ENCODE measurements at places on chromosomes 3 and 15.

DNA sequence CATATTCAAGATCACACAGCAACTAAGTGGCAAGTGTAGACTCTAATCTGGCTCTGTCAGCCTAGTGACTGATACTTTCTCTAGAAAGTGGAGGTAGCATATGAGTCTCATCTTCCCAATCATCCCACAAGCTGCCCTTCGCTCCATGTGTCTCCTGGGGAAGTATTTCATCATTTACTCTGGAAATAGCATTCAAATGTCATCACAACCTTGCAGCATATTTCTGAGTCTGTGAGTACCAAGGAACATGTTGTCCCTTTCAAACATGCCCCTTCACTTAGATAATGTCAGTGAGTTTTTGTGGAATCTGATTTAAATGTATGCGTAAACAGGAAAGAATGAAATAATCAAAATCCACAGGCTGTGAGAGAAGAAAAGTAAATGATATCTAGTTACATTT, 322.9 kb downstream of the SLC9A9 start:
- no peak for DNase-seq

DNA sequence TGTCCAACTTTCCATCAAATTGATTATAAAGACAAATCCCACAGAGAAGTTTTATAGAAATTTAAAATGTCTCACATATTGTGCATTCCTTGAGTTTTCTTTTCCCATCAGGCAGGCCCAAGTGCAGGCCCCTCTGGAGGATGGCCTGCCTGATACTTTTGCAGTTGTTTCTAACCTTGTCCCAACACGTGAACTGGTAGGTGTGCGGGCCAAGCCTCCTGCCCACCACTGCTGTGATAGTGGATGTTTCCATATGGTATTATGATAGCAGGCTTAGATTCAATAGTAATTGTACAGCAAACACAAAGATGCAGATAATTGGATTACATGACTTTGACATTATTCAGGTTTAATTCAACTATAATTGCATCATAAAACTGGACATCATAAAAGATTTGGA, 1.4 kb downstream of the P2RY12 start:
- no peak for DNase-seq

DNA sequence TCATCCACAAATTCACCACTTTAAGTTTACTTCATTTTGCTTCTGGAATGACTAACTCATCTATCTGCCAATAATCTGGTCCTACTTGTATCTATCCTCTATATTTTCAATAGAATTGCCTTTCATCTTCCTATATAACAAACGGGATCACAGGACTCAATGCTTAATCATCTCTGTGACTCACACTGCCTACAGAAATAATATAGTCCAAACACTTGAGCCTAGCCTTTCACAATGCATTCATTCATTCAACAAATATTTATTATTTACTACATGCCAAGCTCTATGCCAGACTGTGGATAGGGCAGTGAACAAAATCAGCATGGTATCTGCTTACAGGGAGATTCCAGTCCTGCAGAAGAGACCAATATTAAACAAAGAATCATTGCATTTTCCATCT, 16.6 kb upstream of the AGTR1 start:
- no peak for DNase-seq

DNA sequence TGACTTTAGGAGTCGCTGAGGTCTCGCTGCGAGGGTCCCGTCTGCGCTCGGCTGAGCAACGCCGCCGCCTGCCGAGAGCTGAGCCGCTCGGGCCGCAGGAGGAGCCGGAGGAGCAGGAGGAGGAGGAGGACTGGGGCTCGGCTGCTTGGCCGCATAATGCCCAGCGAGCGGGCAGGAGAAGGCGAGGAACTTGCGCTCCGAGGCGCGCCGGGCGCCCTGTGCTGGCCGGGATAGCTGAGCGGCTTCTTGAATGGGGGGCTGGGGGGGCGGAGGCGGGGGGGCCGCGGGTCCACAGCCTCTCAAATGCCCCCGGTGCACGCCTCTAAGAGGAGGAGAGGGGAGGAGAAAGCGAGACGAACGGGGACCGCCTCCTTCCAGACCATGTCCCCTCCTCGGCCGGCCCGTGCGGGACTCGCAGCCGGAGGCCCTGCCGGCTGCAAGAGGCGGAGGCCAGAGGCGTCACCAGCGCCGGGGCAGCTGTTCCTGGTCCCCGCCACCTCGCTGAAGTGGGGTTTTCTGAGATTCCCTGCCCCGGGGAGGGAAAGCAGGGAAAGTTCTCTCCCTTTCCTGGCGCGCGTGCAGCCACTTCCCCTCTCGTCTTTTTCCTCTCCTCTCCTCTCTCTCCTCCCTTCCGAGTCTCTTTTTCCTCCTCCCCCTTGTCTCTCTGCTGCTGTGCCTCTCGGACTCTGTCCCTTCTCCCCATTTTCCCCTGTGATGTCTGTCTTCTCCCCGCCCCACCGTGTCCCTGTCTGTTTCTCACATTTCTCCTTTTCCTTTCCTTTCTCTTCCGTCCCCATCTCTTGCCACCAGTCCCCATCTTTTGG, at the start of gene ADAMTS9:
Gene ADAMTS9 (minus strand): TSS at position 220 of the 824 bp plus-strand sequence. CDS start 343 bp downstream, outside the sequence.
- DNase-seq: no peak

DNA sequence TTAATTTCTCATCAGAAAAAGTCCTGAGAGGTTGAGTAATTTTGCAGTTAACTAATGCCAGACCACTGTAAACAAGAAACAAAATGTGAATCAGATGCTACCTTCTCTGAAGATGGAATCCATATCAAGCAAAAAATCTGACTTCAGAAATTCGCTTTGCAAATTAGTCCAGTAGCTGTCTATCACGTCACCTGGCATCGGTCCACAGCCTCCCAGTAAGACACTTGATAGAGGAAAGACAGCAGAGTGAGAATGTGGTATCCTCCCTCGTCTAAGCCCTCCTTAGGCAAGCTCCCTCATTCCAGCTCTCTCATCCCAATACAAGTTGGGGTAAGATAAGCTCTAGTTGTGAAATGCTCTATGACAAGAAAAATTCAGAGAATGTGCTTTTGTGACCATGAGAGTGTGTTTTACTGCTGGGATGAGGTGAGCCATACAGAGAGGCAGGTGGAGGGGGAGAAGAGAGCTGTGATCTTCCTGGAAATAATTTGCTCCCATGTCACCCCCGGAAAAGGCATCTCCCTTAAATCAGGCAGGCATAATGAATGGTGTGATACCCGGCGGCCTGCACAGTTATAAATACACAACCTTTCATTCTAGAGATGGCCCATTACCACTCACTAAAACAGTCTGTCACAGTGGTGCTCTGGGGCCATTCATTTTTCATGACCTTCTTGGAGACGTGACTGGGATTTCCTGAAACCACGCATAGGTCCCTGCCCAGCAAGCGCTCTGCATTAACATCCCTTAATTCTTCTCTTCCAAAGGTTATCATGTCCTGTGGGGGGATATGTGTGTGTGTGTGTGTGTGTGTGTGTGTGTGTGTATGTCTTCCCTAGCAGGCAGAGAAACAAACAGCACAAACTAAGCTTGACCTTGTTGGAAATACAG, 602.0 kb upstream of the KCNMB2 start:
- no peak for DNase-seq

- DNase-seq: no peak
Measured at GRCh38 chr3:69161587-69162307, 39.4 kb upstream of the LMOD3 start.

- DNase-seq: no peak
Measured at GRCh38 chr3:17910922-17911321, 168.5 kb upstream of the TBC1D5 start.

GRCh38 chr3:129723558-129724324, 117.3 kb upstream of the PLXND1 start:
- DNase-seq: no peak

Measured in stimulated activated CD4-positive, alpha-beta T cell treated with anti-CD3 and anti-CD28 coated beads, TNF-alpha, amount 100 ng/mL, for 48 hours (primary cell).